ENCODE measurements at places on chromosomes 1 and 21.

DNA sequence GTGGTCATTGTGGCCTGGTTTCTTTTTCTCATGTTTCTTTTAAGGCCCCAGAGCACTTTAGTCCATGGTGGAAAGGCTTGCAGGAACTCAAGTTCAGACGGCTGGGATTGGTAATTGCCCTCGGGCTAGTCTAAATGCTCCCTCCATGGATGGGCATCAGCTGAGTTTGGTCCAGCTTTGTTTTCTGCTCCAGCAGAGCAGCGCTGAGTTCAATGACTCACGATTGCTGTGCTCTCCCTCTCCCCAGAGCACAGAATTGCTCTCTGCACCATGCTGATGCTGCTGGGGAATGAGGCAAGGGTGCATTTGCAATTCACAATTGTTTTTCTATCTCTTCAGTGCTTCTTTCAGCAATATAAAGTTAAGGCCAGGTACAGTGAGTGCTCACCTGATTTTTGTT lies 1.8 kb upstream of the OR2T6 start:
- no peak for DNase-seq

GRCh38 chr1:169381162-169381561 lies 13.2 kb downstream of the BLZF1 start:
- DNase-seq: no peak

- DNase-seq: no peak
Measured at GRCh38 chr1:21955501-21956281, 18.6 kb upstream of the HSPG2 start.

DNA sequence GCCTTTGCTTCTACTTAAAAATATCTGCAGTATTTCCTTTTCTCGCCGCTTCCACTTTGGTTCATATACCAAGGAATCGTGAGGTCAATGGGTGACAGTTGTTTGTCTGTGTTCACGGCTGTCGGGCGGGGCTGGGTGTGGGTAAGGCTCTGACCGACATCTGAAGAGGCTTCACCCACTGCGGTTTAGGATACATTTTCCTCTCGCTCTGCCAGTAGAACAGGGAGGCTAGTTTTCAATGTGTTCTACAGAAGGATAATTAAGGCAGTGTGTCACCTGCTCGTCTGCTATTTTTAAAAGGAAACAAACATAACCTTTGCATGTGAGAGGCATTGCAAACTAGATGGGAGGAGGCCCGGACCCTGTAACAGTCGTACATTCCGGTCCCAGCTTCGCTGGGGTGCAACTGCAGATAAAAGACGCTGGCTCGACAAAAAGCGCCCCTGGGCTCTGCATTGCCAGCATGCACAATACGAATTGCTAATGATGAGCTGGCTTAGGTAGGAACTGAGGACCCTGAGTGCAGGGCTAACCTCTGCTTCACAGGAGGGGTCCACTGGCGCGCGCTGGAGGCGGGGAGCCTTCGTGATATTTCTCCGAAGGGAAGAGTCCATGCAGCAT lies 8.5 kb upstream of the ERG start:
- DNase-seq: no peak

- DNase-seq: no peak
Measured at GRCh38 chr1:84582802-84583587, 8.8 kb upstream of the CTBS start.

GRCh38 chr1:163826500-163826899 lies 504.7 kb downstream of the NUF2 start:
- DNase-seq: no peak

DNA sequence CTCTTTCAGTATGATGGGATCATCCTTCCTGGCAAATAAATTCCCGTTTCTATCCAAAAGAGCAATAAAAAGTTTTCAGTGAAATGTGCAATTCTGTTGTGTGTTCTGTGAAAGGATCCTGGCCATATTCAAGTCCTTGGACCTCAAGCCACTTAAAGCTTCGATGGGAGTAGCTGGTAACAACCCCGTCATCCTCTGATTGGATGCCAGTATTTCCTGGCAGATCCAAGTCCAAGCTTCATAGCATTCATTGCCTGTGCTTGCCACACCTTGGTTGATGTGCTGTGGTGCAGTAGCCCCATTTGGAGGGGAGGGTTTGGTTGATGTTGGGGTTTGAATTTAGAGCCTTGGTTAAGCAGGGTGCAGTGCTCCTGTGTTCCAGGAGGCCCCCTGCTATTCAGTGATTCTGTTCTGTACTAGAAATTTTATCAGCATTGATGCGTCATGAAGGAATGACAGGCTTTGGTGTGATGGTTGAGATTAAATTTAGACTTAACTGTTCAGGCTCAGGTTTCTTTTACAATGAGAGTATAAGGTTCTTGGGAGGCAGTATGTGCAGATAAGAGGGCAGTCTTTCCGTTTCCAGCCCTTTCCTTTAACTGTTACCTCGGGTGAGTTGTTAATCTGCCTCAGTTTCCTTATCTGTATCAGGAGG lies 4.9 kb downstream of the RPL11 start:
- DNase-seq: no peak

DNA sequence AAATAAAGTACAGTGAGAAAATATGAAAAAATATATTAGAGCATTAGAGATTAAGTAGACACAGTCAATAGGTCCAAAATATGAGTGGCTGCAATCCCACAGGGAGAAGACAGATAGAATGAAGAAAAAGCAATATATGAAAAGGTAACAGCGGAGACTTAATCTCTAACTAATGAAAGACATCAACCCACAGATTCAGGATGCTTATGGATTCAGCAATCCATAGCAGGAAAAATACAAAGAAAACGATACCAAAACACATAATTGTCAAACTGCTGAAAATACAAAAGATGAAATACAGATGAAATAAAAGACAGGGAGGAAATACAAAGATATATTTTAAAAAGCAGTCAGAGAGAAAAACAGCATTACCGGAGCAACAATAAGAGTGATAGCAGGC lies 56.7 kb upstream of the SLFNL1 start:
- DNase-seq: no peak

- no peak for DNase-seq
Measured at GRCh38 chr1:158537609-158538008, 16.6 kb downstream of the OR6Y1 start.

DNA sequence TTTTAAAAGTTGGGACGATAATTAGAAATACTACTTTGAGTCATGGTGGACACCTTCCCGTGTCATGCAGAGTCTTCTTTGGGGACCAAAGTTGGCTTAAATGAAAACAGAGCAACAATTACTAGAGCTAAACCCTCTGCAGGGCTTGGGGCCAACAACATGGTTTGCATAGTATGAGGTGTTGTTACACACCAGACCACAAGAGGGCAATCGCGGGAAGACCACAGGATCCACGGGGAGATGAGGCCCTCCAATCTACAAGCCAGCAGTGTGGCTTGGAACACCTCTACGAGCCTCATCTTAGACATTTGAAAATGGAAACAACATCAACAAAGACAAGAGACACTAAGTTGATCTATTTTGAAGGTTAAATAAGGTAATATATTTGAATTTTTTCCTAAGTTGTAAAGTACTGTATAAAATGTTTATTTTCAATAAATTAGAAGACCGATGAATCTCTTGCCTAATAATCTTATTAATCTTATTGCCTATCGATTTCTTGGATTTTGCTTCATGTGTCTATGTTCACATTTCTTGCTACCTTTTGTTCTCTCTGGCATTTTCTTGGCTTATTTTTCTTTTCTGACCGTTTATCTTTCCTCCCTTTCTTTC lies 8.2 kb upstream of the SMCP start:
- DNase-seq: peak; percentile 60

DNA sequence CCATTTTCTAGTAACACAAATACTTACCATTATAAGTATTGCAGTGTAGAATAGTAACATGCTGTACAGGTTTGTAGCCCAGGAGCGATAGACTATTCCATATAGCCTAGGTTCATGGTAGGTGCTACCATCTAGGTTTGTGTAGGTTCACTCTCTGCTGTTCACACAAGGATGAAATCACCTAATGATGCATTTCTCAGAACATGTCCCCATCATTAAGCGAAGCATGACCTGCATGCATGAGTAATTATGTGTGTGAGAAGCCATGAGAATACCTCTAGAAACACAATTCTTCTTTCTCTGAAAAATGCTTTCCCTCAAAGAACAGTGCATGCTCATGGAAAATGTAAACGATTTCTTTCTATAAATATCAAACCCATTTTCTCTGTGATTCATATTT lies 69.3 kb downstream of the NR5A2 start:
- DNase-seq: no peak

GRCh38 chr1:25572708-25573590 lies 29.5 kb downstream of the LDLRAP1 start:
- DNase-seq: peak; percentile 44

DNA sequence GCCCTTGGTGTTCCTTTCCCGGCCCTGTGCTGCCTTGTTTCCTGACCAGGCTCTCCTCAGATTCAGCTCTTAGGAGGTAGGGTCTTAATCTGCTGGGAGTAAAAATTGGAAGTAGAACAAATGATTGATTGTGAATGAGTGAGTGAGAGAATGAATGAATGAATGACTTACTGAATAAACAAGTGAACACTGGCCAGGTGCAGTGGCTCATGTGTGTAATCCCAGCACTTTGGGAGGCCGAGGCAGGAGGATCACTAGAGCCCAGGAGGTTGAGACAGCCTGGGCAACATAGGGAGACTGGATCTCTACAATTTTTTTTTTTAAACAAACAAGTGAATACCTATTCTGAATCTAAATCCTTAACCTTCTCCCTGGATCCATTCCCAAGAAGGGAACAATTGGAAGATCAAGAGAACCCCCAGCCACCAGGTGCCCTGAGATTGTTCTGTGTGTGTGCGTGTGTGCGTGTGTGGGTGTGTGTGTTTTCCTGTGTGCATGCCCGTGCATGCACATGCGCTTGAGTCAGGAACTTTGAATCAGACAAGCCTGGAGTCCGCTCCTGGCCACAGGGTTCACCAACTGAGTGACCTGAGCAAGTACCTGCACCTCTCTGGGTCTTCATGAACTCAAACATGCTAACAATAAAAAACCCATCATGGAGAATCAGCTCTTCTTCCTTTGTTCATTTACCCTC lies 24.3 kb upstream of the CITED4 start:
- DNase-seq: no peak

- DNase-seq: no peak
Measured at GRCh38 chr1:18703041-18703621, 72.5 kb downstream of the PAX7 start.

GRCh38 chr1:15337656-15338402 lies 71.9 kb upstream of the EFHD2 start:
- DNase-seq: peak; percentile 88

DNA sequence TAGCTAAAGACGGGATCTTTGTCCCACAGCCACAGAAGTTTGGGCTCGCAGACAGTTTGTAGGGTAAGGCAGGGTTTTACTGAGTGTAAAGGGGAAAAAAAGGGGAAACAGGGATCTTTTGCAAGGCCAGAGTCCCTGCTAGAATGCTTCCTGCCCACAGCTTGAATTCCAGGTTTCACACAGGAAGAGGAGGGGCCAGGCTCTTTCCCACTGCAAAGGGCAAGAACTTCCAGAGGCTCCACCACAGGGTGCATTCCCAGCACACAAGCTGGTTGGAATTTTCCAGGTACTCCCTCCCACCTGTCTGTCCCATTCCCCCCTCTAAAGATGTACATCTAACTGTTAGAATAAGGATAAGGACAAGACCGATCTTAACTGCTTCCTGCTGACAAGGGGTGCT lies 1126.9 kb downstream of the KCNT2 start:
- no peak for DNase-seq

GRCh38 chr1:37633938-37634243 lies 801 bp downstream of the RSPO1 start:
- no peak for DNase-seq

DNA sequence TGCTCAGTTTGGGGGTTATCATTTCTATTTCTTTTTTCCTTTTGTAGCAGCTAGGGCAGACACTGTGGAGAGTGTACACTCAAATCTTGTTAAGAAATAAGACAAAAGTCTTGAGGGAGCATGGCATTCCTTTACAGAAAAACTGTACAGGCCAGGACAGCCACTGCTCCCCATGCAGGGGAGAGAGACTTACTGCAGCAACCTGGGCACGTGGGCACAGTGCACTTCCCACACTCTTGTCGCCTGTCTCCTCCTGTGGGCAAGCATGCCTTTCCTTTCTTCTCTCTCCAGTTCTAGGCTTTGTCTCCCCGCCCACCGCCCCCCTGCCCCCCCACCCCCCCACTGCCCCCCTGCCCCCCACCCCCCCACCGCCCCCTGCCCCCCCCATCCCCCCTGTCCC lies 51.9 kb downstream of the PHC2 start:
- no peak for DNase-seq

- no peak for DNase-seq
Measured at GRCh38 chr1:157399343-157399983, 152.9 kb downstream of the FCRL5 start.

GRCh38 chr1:114102136-114102535 lies 51.5 kb downstream of the SYT6 start:
- DNase-seq: no peak

DNA sequence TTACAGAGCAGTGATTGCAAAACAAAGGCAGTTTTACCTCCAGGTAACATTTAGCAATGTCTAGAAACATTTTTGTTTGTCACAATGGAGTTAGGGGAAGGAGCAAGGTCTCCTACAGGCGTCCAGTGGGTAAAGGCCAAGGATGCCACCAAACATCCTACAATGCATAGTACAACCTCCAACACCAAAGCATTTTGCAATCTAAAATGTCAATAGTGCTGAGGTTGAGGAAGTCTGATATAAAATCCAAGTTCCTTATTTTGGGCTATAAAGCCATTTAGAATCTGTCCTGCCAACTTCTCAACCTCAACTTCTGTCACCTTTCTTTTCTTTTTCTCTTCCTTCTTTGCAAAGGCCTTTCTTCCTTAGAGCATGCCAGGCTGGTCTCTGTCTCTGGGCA lies 111.2 kb downstream of the FASLG start:
- DNase-seq: no peak

GRCh38 chr21:41953831-41954653 lies at the start of gene C2CD2:
TSS of gene C2CD2 (minus strand) at chr21:41954018. CDS start at chr21:41953648, 370 bp downstream.
- DNase-seq: peak; percentile 84

GRCh38 chr1:17011439-17012307 lies at the start of gene ATP13A2:
TSS of gene ATP13A2 (minus strand) at chr1:17011928. CDS start at chr1:17011738, 190 bp downstream.
- peak; percentile 67 for DNase-seq

- no peak for DNase-seq
Measured at GRCh38 chr1:26730695-26731094, 34.9 kb downstream of the ARID1A start.

- no peak for DNase-seq
Measured at GRCh38 chr1:204301171-204301957, 58.4 kb downstream of the PLEKHA6 start.

DNA sequence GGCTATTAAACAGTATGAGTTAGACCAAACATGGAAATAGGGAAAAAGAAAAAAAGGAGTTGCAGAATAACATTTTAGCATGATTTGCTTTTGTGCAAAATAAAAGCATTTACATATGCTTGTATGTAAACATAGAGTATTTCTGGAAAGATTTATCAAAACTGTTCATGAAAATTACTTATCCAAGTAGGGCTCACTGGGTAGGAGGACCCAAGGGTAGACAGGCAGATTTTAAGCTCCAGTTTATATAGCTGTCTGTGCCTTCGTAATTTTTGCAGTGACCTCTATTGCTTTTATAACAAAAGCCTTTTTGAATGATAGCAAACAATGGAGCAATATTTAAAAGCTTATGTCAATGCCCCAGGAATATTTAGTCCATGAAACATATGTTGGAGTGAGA lies 228.8 kb upstream of the IRF2BP2 start:
- DNase-seq: no peak
